ENCODE measurements at places on chromosomes 2 and 18.
A peak's percentile ranks its signal among the peaks of the same experiment; 100 is the strongest.

DNA sequence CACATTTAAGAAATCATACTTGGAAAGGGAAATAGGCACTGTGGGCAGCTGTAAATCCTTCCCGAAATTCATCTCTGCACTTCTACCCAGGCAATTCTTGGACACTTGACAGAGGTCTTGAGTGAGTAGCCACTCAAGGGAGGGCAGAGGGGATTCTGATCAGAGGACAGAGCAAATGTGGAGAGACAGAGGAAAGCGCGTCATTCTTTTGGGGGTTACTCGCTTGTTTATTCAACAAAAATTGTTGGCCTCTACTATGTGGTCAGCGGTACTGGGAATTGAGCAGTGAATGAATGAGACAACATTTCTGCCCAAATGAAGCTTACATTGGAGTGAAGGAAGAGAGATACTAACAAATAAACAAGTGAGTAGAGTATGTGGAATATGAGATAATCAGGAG lies 41.4 kb upstream of the YES1 start:
- DNase-seq: no peak

- no peak for DNase-seq
Measured at GRCh38 chr2:69931832-69932595, 17.1 kb downstream of the MXD1 start.

DNA sequence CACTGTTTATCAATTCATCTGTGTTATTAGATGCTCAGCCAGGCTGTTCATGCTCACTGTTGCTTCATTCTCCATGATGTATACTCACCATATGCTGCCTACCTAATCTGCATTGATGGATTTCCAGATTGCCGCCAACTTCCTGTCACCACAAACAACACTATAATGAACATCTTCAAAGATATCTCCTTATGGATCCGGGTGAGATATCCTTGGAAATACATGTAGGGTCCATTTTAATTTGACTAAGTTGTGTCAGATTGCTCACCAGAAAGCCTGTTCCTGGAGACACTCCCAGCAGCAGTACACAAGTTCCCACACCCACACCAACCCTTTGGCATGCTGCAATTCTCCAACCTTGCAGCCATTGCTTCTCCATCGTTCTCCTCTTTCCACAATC lies 547.5 kb upstream of the TNP1 start:
- DNase-seq: no peak

DNA sequence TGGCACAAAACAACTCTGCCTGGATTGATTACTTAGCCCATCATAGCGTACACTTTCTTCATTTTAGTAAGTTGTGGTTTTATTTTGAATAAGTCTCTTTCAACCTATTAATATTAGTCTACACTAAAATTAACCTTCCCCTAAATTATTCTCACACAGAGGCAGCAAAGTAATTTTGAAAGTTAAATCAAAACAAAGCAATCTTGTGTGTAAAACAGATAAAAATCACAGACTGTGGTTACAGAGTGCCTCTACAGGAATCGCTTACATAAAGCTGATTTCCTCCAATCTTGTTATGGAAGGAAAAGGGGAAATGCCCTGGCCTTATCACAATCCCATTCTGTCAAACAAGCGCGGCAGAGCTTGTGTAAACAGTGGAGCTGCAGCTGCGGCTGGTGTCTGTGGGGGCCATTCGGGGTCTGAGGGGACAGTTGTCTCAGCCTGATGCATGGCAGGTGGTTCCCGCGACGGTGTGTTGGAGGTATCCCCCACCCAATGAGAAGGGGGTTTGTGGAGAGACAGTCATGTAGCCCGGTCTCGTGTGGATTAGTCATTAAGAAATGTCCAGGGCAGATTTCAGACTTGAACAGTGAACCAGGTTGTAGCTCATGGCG lies 42.1 kb downstream of the BCL2L11 start:
- DNase-seq: no peak

GRCh38 chr2:200288670-200289429 lies 17.6 kb upstream of the SPATS2L start:
- DNase-seq: peak; percentile 15

DNA sequence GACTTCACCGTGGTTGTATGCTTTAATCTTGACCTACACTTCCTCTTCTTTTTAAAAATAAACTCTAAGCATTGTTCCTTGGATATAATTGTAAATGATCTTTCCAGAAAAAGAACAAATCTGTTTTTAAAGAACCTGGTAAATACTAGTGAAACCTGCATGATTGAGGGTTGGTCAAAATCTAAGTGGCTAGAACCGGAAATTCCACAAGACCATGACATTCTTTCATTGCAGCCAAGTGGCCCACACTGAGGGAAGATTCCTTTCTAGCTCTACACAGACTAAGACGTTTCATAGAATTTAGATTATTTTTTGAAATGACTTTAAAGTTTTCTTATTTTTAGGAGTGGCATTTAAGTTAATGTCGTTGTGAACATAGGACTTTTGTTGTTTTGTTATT lies 356.7 kb downstream of the NYAP2 start:
- DNase-seq: peak; percentile 6

- DNase-seq: no peak
Measured at GRCh38 chr2:232211743-232212686, 166.5 kb upstream of the ALPP start.

- no peak for DNase-seq
Measured at GRCh38 chr18:50199921-50200320, 5.0 kb upstream of the MYO5B start.

DNA sequence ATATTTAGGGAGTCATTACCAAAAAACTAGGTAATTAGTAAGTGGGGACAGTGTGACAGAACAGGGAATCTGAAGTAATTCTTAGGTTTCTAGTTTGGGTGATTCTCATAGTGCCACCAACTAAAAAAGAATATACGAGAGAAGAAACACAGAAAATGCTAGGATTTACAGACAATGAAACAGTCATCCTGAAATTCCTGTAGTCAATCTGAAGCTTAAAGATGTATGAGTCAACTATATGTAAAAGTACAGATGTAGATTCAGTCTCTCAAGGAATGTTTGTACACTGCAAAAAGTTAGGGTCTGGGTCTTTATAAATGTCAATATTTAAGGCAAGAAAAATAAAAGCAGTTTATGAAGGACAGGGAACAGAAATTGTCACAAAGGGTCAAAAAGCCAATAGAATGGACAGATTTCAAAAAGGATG lies 107.0 kb downstream of the STRN start:
- DNase-seq: peak; percentile 3

GRCh38 chr2:4486971-4487370 lies 783.6 kb downstream of the DCDC2C start:
- no peak for DNase-seq

GRCh38 chr2:25234738-25235137 lies 66.4 kb upstream of the POMC start:
- no peak for DNase-seq

DNA sequence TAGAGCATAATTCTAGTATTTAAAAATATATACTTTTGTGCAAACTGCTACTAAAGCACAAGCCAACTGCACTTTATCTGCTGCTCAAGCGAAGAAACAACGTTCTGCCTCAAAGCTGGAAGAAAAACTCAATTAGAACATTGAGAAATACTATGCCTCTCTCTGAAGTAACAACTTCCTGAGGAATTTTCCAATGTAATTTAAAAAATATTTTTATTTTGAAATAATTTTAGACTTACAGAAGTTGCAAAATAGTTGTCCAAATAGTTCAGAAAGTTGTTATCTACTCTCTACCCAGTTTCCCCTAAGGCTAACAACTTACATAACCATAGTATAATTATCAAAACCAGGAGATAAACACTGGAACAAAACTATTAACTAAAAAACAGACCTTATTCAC lies 12.3 kb upstream of the POLI start:
- DNase-seq: no peak

DNA sequence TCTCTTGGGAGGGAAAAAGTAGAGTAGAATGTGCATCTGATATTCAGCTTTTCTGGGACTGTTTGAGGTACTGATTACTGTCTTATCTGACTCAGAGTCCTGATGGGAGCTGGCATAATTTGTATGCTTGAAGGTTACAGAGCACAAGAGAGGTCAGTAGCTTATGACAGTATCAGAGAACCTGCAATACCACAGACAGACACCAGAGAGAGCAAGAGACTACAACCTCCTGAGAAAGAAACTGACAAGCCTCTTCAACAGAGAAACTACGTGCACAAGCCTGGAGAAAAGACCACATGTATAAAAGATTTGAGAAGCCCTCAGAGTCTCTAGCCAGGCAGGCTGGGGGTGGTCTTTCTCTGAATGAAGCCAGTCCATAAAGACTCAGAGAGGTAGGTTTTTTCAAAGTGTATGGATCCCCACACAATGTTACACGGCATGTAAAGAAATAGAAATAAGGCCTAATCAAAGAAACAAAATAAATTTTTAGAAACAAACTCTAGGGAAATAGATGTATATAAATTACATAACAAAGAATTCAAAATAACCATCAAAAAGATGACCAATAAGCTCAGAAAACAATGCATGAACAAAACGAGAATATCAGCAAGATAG lies 568.3 kb downstream of the LRRTM4 start:
- DNase-seq: peak; percentile 16

GRCh38 chr2:105754011-105754410 lies 9.3 kb downstream of the NCK2 start:
- no peak for DNase-seq

DNA sequence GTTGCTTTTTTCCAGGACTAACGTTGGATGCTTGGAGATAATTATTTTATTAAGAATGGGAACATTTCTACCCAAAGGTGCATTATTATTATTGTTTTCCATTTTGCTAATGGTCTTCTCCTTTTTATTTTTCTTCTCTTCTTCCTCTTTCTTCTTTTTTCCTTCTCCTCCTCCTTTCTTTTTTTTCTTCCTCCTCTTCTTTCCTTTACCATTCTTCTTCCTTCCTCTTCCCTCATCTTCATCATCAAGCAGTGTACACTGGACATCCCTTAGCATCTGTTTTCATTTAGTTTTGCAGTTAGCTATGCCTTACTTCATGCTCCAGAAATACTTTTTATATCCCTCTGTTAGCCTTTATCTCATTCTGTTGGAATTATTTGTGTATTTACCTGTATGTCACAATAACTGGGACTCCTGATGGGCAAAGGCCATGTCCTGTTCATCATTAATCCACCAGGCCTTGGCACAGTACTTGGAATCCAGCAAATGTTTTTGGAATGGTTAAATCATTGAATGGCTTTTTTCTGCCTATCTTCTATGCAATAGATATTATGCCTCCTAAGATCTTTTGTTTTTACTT lies 162.7 kb downstream of the CAMKMT start:
- DNase-seq: no peak

- DNase-seq: no peak
Measured at GRCh38 chr2:223501641-223502040, 100.5 kb downstream of the SCG2 start.

DNA sequence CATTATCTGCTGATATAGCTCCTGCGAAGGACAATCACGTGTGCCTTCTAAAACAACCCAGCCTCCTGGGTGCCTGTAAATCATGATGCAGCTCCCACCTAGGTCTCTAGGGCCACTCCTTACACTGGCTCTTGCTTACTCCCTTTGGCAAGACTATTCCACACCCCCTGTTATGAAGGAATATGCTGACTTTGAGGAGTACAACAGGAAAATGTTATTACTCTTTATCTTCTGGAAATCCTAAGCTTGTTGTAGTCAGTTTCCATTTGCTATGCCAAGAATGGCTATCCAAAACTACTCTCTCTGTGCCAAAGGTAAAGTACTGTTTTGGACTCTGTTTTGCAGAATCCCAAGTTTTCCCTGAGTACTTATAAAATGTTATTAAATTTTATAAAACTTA lies 7.7 kb downstream of the SGO2 start:
- no peak for DNase-seq

DNA sequence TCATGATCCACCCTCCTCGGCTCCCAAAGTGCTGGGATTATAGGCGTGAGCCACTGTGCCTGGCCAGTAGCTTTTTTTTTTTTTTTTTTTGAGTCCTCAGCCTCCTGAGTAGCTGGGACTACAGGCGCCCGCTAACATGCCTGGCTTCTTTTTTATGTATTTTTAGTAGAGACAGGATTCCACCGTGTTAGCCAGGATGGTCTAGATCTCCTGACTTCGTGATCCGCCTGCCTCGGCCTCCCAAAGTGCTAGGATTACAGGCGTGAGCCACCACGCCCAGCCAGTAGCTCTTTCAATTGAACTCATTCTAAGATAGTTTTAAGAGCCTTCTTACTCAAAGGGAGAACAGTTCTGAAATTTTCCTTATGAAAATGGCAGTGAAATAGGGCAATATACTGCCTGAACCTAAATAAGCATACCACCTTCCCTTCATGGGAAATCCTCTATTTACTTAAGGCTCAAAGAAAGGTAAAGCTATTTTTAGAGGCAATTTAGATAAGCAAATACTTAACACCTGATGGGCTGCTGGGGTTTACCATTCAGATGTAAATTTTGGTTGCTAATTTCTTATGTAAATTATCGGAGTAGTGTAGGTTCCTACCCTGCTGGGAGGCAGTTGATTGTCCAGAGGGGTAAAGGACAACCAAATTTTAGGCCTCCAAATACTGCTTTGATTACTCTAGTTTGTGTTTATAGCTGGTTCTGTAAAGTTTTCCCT lies 144.7 kb downstream of the GREB1L start:
- no peak for DNase-seq

DNA sequence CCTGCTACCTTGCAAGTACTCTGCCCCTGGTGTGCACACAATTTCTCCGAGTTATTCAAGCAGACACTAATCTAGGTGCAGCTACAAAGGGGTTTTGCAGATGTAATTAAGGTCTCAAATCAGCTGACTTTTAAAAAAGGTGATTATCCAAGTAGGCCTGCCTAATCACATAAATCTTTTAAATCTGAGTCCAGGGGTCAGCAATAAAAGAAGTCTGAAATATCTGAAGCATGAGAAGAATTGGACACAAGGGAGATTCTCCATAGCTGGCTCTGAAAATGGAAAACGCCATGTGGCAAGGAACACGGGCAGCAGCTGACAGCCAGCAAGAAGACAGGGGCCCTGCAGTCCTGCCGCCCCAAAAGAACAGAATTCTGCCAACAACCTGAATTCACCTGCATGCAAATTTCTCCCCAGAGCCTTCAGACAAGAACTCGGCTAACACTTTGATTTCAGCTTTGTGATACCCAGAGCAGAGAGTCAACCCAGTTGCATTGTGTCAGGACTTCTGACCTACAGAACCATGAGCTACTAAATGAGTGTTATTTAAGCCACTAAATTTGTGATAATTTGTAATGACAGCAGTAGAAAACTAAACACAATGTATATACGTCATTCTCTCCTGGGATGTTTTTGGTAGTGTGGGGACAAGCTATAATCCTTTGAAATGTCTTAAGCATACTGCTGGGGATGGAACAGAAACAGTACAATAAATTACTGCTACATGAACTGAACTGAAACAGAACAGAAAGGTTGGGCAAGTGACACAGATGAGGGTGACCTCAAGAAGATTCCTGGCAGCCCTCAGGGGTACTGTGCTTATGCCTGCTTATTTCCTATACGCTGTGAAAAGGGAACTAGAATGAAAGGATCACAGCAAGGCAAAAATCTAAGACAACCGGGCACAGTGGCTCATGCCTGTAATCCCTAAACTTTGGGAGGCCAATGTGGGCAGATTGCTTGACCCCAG lies 3.2 kb downstream of the INO80C start:
- no peak for DNase-seq

GRCh38 chr18:57078614-57079013 lies 68.3 kb upstream of the BOD1L2 start:
- DNase-seq: no peak

Data from fibroblast of skin of back (primary cell).